Transverse colon (tissue), 4 donors: ENCODE measurements at places on chromosomes 1 and 21. TPM values are rescaled to one million over a fixed set of nuclear protein-coding genes. Genes with fewer than 3 reads are reported as not detected.

The PTGFRN gene
- total RNA-seq, result 39.6 TPM

The CD244 gene
- total RNA-seq, result not detected

DNA sequence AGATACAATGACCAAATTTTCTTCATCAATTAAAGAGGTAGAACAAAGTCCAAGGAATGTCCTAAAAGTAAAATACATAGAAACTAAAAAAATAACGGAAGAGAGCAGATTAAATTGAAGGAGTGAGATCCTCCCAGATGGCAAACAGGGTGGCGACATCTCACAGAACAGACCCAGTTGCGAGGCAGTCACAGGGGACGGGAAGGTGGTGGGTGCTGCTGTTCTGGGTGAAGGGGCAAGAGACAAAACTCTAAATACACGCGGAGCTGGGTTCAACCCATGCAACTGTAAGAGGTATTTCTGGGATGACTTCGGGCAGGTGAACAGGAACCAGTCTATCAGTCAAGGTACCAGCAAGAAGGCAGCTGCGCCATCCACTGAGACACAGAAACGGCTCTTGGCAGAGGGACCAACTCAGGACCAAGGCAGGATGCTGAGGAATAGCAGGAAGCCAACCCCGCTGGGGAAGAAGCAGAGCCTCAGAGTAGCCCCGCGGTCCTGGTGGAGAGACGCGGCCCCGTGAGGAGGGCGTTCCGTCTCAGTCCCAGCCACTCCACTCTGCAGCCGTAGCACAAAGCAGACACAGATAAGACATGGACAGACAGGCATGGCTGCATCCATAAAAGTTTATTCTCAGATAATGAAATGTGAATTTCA lies 32.2 kb downstream of the WDR4 start:
- H3K4me1 ChIP-seq, result no peaks in the 10 kb centered on the region
- no peak overlapping the region for H3K4me3 ChIP-seq
- DNase-seq, result no peak
- H3K36me3 ChIP-seq, result peaks cover 23% of the 10 kb centered on the region
- no peak overlapping the region for H3K27ac ChIP-seq

- H3K27me3 ChIP-seq, result peaks cover 8% of the 10 kb centered on the region
- no peak overlapping the region for H3K27ac ChIP-seq
- no peaks in the 10 kb centered on the region for H3K36me3 ChIP-seq
- peaks cover 9% of the 10 kb centered on the region for H3K4me1 ChIP-seq
- H3K4me3 ChIP-seq, result no peak overlapping the region
- no peak for DNase-seq
Measured at GRCh38 chr1:214224611-214225354, 56.2 kb upstream of the SMYD2 start.

DNA sequence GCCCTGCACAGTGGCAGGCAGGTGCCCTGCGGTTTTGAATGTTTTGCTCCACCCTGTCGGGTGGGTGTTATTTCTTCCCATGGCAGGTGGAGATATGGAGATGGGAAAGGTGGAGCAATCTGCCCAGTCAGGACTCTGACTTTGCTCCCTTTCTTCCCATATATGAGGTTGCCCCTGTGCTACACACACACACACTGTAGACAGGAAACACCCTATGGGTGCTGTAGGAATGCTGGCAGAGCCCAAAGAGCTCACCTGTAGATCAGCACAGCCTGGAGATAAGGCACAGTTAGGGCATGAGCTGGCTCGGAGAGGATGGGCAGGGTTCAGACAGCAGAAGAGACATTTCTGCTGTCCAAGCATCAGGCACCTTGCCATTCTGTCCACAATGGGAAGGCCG lies 246.0 kb upstream of the AJAP1 start:
- no peak for DNase-seq
- H3K27me3 ChIP-seq, result no peaks in the 10 kb centered on the region
- no peaks in the 10 kb centered on the region for H3K4me1 ChIP-seq
- no peak overlapping the region for H3K4me3 ChIP-seq
- no peaks in the 10 kb centered on the region for H3K36me3 ChIP-seq

The CDC42BPA gene
- 54.3 TPM for total RNA-seq

The SAMD11 gene
- total RNA-seq, result 2.2 TPM

DNA sequence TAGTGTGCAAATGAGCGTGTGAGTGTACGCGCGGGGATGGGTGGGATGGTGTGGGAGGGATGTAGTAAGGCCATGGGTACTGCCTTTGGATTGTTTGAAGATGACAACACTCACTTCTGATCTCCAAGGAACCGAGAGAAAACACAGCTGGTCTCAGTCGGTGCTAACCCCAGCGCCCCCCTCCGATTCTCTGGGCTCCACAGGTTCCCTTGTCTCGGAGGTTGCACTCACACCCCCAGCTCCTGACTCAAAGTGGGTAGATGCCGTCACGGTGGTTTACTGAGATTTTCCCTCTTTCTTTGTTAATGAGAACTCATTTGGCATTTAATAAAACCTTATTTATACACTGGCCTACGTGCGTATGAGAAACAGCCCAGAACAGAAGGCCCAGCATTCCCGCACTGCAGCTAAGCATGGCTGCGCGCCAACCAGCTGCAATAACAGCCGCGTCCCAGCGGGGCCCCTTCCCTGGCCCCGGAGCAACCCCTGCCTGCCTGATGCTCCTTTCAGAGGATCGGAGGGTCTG lies 25.8 kb downstream of the ABCA4 start:
- H3K4me1 ChIP-seq, result no peaks in the 10 kb centered on the region
- no peaks in the 10 kb centered on the region for H3K36me3 ChIP-seq
- H3K27ac ChIP-seq, result peak overlapping the region; percentile 78
- DNase-seq, result peak; percentile 46
- H3K27me3 ChIP-seq, result no peaks in the 10 kb centered on the region

The NHLH2 gene
- total RNA-seq, result not detected

DNA sequence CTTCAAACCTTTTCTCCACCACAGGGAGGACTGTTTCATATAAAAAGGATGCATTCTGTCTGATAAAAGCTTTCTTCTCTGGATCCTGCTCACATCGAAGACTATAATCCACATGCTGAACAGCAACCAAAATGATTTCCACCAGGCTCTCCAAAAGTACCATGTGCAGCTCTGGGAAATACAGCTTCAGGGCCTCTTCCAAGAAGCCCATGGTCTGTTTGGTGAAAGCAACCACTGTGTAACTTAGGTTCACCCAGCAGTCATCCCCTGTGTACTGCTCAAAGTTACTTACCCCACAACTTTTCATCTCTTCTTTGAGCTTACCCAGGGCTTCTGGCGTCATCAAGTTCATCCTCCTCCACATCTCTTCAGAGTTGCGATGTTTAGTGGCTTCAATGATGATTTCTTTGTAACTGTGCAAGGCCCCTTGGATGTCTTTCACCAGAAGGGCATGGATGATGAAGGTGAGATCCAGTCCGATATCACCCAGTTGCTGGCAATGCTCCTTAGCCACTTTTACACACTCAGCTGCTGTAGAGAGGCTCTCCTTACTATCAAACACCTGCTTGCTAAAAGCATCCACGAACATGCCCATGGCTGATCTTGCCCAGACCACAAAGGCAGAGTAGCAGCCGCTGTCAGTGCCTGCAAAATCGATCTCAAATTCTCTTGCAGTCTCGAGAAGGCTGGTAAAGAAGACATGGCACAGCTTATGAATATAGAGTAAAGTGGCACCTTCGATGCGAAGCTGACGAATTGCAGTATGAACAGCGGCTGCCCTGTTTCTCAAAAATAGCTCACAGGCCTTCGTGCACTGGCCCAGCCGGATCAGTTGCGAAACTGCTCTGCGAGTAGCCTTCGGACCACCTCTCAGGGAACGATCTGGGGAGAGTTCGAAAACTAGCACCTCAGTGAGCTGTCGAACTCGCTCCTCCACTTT lies 1.7 kb downstream of the EXOC8 start:
- no peak overlapping the region for H3K27ac ChIP-seq
- no peaks in the 10 kb centered on the region for H3K36me3 ChIP-seq
- H3K4me3 ChIP-seq, result peak overlapping the region; percentile 79
- no peak for DNase-seq

GRCh38 chr1:247338723-247339275 lies 7.1 kb upstream of the ZNF496 start:
- H3K4me1 ChIP-seq, result no peaks in the 10 kb centered on the region
- no peaks in the 10 kb centered on the region for H3K36me3 ChIP-seq
- no peak overlapping the region for H3K27ac ChIP-seq
- DNase-seq, result no peak
- H3K27me3 ChIP-seq, result no peaks in the 10 kb centered on the region
- H3K4me3 ChIP-seq, result no peak overlapping the region

The TTC22 gene
- 109 TPM for total RNA-seq

- H3K4me1 ChIP-seq, result no peaks in the 10 kb centered on the region
- no peak overlapping the region for H3K27ac ChIP-seq
- H3K36me3 ChIP-seq, result no peaks in the 10 kb centered on the region
- H3K4me3 ChIP-seq, result no peak overlapping the region
Measured at GRCh38 chr1:224289396-224289795, 40.6 kb downstream of the NVL start.

DNA sequence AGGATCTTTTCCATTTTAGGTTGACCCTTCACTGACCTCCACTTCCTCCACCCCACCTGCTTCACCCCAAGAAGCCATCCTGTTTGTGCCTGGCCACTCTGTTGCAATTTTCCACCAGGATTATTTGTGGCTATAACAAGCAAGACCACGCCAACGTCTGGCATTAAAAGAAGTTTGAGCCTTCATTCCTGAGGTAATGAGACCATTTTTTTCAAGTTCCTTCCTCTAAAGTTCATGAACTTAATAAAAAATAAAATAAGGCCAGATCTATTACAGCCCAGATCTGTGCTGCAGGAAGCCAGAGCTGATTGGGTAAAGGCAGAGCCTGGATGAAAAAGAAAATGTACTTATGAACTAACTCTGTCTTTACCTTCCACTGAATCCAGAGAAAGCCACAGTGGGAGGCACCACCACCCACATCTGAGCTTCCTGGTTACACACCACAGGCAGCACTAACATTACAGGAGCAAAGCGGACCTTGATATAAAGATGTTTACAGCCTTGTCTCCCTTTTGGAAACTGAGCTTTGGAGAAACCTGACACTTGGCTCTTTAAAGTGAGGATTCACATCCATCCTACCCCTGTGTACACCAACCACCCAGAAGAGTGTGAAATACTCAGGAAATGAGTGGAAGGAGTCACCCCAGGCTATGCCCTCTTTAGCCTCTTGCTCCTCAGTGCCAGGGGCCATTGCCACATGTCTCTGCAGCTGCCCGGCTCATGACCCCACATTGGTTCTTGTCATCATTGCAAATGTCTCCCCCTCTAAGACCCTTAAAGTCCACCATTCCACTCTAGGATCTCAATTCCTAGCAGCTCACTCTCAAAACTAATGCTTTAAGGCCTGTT lies 293.6 kb downstream of the PLPP3 start:
- no peak for DNase-seq
- no peaks in the 10 kb centered on the region for H3K4me1 ChIP-seq
- H3K36me3 ChIP-seq, result no peaks in the 10 kb centered on the region
- no peak overlapping the region for H3K4me3 ChIP-seq

The HLX gene
- 7.8 TPM for total RNA-seq

The CYP4A22 gene
- total RNA-seq, result not detected

The CCDC27 gene
- total RNA-seq, result not detected

The PCBP3 gene
- 4.1 TPM for total RNA-seq

GRCh38 chr1:234875953-234876855 lies 252.4 kb downstream of the TOMM20 start:
- H3K27ac ChIP-seq, result peak overlapping the region; percentile 62
- peak; percentile 56 for DNase-seq
- H3K4me3 ChIP-seq, result no peak overlapping the region
- H3K36me3 ChIP-seq, result no peaks in the 10 kb centered on the region
- no peaks in the 10 kb centered on the region for H3K27me3 ChIP-seq
- peaks cover 14% of the 10 kb centered on the region for H3K4me1 ChIP-seq

GRCh38 chr1:70847013-70847412 lies 200.6 kb downstream of the PTGER3 start:
- H3K36me3 ChIP-seq, result no peaks in the 10 kb centered on the region
- no peak for DNase-seq
- no peaks in the 10 kb centered on the region for H3K27me3 ChIP-seq

The TFAP2E gene
- not detected for total RNA-seq

- no peak overlapping the region for H3K27ac ChIP-seq
- no peak for DNase-seq
- no peak overlapping the region for H3K4me3 ChIP-seq
- H3K4me1 ChIP-seq, result no peaks in the 10 kb centered on the region
- no peaks in the 10 kb centered on the region for H3K27me3 ChIP-seq
Measured at GRCh38 chr1:15051882-15052528, 101.5 kb upstream of the TMEM51 start.

The TNFRSF1B gene
- 11.1 TPM for total RNA-seq

DNA sequence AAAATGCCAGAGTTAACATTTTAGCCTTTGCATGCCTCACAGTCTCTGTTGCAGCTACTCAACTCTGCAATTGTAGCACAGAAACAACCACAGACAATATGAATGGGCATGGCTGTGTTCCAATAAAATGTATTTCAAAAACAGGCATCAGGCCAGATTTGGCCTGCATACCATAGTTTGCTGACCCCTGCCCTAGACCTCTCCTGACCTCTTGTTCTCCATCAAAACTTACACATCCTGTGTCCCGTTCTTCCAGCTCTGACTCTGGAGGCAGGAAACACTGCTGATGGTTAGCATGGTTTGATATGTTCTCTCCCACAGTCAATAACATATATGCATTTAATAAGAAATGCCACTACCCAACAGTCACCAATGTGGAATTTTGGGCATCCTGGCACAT lies 138.6 kb downstream of the LMX1A start:
- H3K4me3 ChIP-seq, result no peak overlapping the region
- no peaks in the 10 kb centered on the region for H3K36me3 ChIP-seq
- H3K4me1 ChIP-seq, result no peaks in the 10 kb centered on the region
- DNase-seq, result no peak

GRCh38 chr1:39105841-39106765 lies 80.0 kb downstream of the NDUFS5 start:
- no peaks in the 10 kb centered on the region for H3K36me3 ChIP-seq
- peak overlapping the region; percentile 92 for H3K27ac ChIP-seq

The COL11A1 gene
- not detected for total RNA-seq
